ENCODE measurements at places on chromosomes 6 and 20.
A peak's percentile ranks its signal among the peaks of the same experiment; 100 is the strongest.

DNA sequence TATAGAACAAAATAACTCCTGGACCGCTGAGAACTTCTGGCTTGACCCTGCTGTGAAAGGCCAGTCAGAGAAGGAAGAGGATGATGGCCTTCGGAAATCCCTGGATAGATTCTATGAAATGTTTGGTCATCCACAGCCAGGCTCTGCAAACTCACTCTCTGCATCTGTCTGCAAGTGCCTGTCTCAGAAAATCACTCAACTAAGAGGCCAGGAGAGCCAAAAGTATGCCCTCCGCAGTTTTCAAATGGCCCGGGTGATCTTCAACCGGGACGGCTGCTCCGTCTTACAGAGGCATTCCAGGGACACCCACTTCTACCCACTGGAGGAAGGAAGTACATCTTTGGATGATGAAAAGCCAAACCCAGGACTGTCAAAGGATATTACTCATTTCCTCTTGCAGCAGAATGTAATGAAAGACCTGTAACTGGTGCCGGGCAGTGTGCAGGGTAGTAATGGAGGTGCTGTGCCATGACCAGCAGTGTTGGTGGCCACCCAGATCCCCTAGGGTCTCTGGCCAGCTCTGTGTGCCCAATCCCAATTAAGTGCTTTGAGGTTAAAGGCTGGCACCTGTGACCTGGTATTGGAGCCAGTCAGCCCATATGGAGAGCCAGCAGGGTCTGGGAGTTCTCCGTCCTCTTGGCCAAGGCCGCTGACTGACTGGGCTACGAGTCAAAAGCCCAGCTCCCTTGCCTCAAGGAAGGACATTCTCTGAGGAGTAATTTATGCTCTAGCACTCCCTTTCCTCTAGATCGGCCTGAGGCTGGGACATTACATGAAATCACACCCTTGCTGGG, 87.1 kb downstream of the TRMT6 start:
- no peak for DNase-seq

DNA sequence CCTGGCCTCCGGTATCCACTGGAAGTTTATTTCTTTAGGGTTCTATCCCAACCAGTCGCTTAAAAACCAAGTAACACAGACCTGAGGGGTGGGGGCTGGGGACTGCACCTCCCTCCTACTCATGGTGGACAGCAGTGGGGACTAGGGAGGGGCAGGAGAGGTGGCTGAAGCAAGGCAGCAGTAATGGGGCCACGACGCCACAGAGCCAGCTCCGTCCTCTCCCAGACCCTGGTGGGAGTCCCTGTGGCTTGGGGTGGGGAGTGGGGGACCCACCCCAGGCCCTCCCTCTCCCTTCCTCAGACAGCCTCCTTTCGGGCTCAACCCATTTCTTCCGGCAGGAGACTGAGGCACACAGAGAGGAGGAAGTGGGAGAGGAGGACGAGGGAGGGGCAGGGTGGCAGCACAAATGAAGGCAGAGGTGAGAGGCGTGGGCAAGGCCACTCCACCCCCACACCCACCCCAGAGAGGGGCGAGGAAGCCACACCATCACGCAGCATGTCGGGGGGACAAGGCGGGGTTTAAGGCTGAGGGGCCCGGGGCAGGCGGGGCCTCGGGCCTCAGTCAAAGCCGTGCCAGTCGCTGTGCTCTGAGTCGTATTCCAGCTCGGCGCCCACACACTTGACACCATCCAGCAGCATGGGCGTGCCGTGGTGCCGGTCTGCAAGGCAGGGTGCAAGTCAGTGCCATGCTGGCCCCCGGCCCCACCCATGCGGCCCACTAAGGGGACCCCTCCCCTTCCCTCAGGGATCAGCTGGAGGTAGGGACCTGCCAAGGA, 13.9 kb downstream of the ADISSP start:
- no peak for DNase-seq

- no peak for DNase-seq
Observed at GRCh38 chr6:223136-223535, 69.2 kb upstream of the DUSP22 start.

DNA sequence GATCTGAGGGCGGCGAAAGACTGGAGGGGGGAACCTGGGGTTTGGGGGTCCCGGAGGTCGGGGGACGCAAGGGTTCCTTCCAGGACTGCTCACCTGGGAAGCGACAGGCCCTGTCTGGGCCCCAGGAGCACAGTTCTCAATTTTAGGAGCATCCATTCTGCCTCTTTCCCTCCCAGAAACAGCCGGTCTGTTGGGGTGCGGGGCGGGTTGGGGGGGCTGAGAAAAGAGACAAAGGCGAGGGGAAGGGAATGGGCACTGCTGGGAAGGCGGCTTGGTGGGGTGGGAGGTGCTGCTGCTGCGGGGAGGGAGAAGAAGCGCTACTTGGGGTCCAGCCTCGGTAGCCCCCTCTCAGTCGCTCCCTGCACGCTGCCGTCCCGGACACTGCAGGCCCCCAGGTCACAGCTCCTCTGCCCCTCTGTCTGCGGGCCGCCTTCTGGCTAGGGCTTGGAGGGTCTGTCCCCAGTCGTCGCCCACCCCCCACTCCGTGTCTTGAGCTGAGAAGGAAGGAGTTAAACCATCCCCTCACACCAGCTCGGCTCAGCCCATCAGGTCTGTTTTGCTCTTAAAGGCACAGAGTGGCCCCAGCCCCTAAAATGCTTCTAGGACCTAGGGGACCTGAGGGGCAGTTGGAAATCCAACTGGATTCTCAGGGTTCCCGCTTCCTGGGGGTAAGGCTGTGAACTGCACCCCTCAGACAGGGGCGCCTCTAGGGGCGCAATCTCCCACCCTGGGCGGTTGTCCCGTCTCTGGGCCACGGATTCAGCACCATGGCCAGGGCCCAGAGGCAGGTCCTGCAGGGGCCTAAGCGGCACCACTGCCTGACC, 690 bp downstream of the GDAP1L1 start:
- DNase-seq: no peak

- no peak for DNase-seq
Observed at GRCh38 chr6:169824021-169824420, 72.6 kb downstream of the ERMARD start.

- no peak for DNase-seq
Observed at GRCh38 chr6:161568885-161569456, 295.1 kb upstream of the AGPAT4 start.

DNA sequence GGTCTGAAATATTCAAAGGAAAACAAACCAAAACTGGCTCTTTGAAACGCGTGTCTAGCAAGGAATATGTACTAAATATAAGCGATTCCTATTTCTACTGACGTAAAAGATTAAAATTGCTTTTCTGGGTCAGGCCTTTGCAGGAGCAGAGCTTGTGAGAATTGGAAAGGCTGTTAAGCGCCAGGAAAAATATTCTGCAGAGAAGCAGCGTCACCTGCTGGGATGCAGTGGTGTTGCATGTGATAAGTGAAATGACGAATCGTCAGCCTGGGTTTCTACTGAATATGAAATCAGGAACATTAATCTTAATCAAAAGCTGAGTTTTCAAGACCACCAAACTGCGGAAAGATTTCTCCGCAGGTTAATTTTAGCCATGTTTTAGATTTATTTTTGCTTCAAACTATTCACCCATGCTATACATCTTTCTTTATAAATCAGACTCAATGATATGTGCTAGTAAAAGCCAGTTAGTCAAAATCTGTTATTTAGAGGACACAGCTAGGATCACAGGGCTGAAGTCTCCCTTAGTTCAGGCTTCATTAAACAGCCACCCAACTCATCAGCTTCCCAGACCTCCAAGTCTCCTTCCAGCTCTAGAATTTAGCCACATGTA, 67.4 kb downstream of the ALDH8A1 start:
- peak; percentile 22 for DNase-seq

- no peak for DNase-seq
Observed at GRCh38 chr6:156589281-156589680, 187.9 kb upstream of the ARID1B start.

- no peak for DNase-seq
Observed at GRCh38 chr6:168737481-168737880, 296.5 kb downstream of the SMOC2 start.

GRCh38 chr6:46201702-46202101, 30.9 kb upstream of the ENPP5 start:
- DNase-seq: no peak

GRCh38 chr6:124941259-124941658, 21.0 kb upstream of the RNF217 start:
- DNase-seq: no peak

DNA sequence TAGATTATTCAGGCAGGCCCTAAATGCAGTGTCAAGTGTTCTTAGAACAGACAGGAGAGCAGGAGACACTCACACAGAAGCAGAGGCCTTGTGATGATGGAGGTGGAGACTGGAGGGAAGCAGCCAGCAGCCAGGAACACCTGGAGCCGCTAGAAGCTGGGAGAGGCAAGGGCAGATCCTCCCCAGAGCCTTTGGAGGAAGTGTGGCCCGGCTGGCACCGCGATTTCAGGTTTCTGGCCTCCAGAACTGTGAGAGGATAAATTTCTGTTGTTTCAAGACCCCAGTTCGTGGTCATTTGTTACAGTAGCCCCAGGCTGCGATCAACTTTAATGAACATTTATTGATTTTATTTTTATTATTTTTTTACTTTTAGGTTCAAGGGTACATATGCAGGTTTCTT, 203.0 kb downstream of the QKI start:
- no peak for DNase-seq

- DNase-seq: no peak
Observed at GRCh38 chr6:22363166-22363713, 66.4 kb upstream of the PRL start.

DNA sequence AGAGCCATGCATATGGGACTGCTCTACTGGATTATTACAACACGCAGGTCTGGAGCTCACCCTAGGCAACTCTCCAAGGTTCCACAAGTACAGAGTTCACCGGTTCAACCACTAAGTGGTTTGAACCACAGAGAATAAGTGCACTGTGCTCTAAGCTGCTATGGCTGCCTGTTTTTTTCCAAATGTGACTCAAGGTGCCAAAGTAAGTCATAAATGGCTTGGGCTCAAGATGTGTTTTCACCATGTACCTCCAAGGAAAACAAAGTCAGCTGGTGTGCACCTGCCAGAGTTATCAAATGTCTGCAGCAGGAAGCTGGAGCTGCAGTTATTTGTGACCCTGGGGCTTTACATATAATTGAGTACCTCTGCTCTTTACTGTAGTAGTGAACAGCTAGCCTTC, 76.7 kb downstream of the PREP start:
- no peak for DNase-seq

DNA sequence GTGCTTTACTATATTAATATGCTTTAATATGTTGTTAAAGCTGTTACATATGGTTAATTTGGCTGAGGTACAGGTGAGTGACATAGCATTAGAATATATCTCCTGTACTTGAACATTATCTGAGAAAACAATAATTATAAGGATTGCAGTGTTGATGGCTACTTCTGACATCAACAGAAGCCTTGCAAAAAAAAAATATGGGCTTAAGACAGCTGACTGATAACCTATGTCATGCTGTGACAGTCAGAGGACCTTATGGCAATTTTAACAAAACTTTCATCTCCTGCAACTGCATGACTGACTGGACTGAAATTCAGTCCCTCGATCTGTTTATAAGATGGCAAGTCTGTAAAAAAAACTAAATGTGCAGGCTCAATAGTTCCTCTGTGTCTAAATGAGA, 27.5 kb upstream of the TBX18 start:
- no peak for DNase-seq

- DNase-seq: no peak
Observed at GRCh38 chr6:36386495-36387439, 702 bp downstream of the ETV7 start.

GRCh38 chr6:25219216-25219916, 59.8 kb upstream of the CARMIL1 start:
- DNase-seq: no peak

- DNase-seq: no peak
Observed at GRCh38 chr6:70351461-70351860, 48.6 kb upstream of the COL9A1 start.

DNA sequence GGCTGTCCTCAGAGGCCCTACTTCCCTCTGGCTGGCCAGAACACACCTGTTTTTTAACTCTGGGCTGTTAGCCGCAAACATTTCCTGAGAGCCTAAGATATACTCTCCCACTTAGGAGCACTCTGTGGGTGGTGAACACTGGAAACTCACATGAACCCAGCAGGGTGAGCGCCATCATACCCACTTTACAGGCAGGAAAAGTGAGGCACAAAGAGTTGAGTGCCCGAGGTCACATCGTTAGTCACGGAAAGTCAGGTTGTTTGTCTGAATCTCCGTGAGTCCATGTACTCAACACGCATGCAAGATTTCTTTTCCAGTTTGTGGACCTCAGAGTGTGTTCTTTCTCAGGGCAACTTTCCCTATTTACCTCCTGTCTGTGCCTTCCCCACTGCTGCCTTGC, 1.9 kb downstream of the BAK1 start:
- no peak for DNase-seq

- no peak for DNase-seq
Observed at GRCh38 chr6:17931227-17931626, 56.2 kb downstream of the KIF13A start.

DNA sequence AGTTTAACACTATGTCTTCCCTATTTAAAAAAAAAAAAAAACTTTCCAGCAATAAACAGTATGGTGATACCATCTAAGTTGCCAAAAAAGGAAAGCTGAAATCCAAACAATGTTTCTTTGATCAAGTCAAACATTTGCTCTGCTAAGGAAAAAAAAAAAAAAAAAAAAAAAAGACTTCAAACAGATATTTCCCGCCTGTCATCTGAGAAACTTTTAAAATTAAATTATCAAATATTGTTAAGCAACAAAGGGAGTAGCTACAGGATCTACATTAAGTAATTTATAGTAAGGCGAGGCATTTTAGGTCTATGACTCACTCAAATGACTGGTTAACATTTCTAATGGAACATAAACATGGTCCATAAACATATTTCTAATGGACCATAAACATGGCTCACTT, 121.2 kb downstream of the DST start:
- DNase-seq: no peak

DNA sequence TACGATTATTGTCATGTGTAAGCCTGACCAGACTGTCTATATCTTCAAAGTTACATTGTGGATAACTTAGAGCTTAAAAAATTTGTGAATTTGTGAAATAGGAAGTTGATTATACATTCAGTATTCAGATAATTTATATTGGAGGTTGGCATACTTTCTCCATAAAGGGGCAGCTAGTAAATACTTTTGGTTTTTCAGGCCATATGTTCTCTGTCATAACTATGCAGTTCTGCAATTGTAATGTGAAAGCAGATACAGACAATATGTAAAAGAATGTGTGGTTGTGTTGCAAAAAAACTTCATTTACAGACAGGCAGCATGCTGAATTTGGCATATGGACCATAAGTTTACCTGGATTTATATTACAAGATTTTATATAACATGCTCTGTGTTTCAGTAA, 29.3 kb downstream of the HSF2 start:
- DNase-seq: no peak

DNA sequence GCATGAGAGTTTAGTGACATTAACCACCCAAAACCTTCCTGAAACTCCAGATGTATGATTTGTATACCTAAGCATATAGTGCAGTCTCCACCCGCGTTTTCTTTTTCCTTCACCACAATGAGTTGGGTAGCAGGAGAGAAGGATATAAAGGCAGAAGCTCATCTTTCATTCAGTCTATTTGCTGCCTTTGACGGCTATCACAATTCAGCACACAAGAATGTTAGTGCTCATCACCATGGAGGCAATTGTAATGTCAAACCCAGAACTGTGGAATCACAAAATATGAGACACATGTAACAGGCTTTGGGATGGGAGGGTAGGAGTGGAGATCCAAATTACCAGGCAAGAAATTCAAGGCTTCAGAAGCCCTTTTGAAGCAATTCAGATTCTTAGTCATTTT, 17.6 kb downstream of the ZHX3 start:
- no peak for DNase-seq

GRCh38 chr6:8557014-8557748, 121.8 kb upstream of the SLC35B3 start:
- no peak for DNase-seq

Data from stimulated activated CD8-positive, alpha-beta memory T cell treated with anti-CD3 and anti-CD28 coated beads, Interleukin-2, amount 100 ng/mL, for 1 hour (primary cell).